ENCODE measurements at places on chromosomes 2 and 18. TPM values are rescaled to one million over a fixed set of nuclear protein-coding genes. Genes with fewer than 3 reads are reported as not detected.

The METTL4 gene
- total RNA-seq = 6.4 TPM

The MYO7B gene
- total RNA-seq = 3.0 TPM

The LINC00305 gene
- total RNA-seq = 5.1 TPM

The GLI2 gene
- total RNA-seq = not detected

The DSC2 gene
- not detected for total RNA-seq

The HNMT gene
- not detected for total RNA-seq

The STK17B gene
- 224 TPM for total RNA-seq

The ANKRD29 gene
- total RNA-seq = not detected

The MAPRE2 gene
- 200 TPM for total RNA-seq

The ADAM23 gene
- total RNA-seq = not detected

The MTCL1 gene
- total RNA-seq = 0.43 TPM

The CAPN13 gene
- not detected for total RNA-seq

The TGFA gene
- not detected for total RNA-seq

DNA sequence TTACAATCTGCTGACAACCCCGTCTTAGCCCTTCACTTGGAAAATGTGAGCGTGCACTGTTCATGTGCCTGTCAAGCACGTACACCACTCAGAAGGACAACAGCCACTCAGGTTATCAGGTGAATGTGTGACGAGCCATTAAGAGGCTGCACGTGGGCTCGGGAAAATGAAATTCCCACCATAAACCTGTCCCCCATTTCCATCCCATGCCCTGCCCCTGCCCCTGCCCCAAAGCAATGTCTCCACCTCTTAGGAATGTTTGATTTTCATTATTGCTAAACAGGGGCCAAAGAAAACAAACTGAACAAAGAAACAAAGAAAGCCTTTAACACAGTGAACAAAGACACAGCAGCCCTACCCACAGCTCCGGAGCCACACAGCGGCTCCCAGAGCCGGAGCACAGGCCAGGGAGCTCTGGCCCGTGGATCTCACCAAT lies 90.5 kb downstream of the TMEM18 start:
- no peak for DNase-seq

GRCh38 chr2:235954888-235955480 lies 213.2 kb downstream of the GBX2 start:
- no peak for DNase-seq

- DNase-seq = no peak
Measured at GRCh38 chr2:135791418-135792190, 45.4 kb downstream of the LCT start.

DNA sequence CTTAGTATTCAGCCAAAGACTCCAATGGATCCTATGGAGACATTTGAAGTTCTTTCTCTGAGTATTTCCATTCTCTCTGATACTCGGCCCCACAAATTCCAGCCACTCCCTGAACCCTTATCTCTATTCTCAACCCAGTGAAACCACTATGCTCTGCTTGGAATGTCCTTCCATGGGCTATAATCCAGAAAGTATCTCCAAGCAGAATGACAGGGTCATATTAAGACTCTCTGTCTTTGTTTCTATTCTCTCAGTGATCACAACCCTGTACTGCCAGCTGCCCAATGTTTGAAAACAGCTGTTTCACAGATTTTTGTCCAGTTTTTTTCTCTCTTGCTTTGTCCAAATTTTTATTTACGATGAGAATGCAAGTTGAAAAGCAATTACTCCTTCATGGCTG lies 21.9 kb downstream of the CHMP3 start:
- DNase-seq = no peak

GRCh38 chr18:44198612-44199284 lies 481.9 kb upstream of the SETBP1 start:
- DNase-seq = no peak

DNA sequence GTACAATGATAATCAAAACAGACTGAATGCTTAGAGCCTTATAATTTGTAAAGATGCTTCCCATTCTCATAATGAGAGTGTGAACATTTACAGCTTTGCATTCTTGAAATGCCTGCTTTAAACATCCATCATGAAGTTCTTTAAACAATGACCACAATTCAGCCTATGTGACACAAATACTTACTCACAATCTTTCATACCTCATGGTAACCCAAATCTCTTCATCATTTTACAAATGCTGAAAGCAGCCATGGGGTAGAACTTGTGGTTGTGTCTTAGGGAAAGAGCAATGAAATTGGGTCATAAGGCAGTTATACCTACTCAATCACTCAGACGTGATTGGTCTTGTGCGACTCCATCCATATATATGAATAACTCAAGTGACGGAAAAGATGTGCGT lies 140.7 kb downstream of the RND3 start:
- no peak for DNase-seq

DNA sequence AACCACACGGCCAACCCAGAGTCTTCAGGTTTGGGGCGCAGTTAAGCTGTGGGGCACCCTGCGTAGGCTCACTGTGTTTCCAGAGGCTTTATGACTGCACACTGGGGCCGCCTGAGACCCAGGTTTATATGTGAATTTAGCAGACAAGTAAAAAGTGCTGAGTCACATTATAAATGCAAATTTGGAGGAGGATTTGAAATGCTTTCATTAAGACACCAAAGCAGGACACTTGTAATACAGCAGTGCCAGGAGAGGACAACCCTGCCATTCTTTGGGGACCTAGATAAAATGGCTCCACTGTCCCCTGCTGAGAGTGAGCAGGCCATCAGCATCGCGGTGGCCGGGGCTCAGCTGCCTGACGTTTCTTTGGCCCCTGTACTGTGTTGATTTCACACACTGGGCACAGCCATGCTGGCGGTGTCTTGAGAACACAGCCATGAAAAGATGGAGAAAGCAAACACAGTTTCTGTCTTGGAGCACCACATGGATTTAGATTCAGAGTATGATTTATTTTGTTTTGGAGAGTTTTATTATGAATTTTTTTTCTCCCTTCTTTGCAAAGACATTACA lies 10.2 kb downstream of the ACKR3 start:
- DNase-seq = peak; percentile 48

DNA sequence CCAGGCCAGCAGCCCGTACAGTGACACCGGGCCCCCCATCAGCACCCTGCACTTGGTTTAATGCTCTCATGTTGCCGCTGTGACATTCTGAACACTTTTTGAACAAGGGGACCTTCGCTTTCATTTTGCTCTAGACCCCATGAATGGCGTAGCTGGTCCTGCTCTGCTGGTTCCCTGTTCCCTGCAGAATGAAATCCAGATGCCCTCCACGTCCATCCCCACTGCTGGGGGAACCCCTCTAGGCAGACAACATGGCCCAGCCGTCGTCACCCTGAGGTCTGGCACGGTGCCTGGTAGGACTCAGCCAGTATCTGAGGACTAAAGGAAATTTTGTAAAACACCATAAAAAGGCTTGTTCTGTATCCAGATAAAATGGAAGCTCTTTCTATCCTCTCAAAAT lies 128.6 kb downstream of the KCTD1 start:
- DNase-seq = no peak

GRCh38 chr2:127515383-127515915 lies 10.8 kb downstream of the IWS1 start:
- no peak for DNase-seq

GRCh38 chr2:207048416-207048815 lies 109.1 kb downstream of the CPO start:
- DNase-seq = no peak

DNA sequence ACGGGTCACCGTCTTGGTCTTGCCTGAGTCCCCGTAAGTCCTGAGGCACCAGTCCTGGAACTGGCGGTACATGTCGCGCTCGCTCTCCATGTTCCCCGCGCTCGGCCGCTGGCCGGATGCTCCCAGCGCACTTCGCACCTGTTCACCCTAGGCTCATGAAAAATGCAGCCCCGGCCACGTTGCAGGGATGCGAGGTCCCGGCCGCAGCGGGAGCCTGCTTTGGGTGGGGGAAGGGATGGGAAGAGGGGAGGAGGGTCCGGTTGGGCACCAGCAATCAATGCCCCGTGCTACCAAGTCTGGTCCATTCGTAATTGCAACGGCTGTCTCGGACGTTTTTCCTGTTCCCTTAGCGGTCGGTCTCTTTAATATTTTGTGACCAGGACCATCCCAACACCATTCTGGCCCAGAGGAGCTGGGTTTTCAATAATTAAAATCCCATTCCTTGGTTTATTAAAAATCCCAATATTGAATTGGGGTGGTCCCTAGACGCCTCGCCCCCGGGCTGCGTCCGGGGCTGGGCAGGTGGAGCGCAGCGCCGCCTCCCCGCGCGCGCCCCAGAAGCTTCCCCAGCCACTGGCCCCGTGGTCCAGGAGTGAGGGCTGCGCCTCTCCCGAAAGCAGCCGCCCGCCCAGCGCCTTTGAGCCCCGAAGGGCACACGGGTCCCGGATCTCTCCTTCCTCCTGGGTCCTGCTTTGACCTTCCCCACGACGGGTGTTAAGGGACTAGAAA lies 1.4 kb downstream of the NOL4 start:
- DNase-seq = no peak

DNA sequence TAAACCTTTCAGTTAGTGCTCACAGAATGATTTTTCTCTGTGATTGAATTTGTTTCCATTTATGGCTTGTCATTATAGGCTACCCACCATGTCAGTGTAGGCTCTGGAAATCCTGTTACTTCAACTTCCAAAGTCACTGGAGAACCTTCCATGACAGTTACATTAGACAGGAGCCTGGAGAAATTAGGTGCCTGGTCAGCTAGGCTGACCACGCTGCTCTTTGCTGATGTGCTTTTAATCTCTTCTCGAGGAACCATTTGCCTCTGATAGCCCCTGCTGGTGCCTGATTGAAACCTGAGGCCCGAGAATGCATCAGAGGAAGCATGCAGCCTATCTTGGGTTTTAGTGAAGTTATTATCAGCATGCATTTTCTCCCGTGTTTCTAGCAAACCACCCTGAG lies 29.6 kb upstream of the TTN start:
- DNase-seq = no peak

- DNase-seq = no peak
Measured at GRCh38 chr2:221337957-221338685, 234.0 kb downstream of the EPHA4 start.
